Muscle of leg (tissue), 16 donors: ENCODE measurements at places on chromosomes 6 and 20. TPM values are rescaled to one million over a fixed set of nuclear protein-coding genes. Genes with fewer than 3 reads are reported as not detected.

PRSS16 gene
- 0.09 TPM for total RNA-seq

ZSCAN23 gene
- 5.5 TPM for total RNA-seq

SMLR1 gene
- total RNA-seq, result not detected

MUCL3 gene
- not detected for total RNA-seq

TULP1 gene
- 0.80 TPM for total RNA-seq

ZC3H12D gene
- total RNA-seq, result 0.27 TPM

BPIFB4 gene
- total RNA-seq, result 0.09 TPM

TPMT gene
- 4.1 TPM for total RNA-seq

SPATS1 gene
- total RNA-seq, result not detected

DNA sequence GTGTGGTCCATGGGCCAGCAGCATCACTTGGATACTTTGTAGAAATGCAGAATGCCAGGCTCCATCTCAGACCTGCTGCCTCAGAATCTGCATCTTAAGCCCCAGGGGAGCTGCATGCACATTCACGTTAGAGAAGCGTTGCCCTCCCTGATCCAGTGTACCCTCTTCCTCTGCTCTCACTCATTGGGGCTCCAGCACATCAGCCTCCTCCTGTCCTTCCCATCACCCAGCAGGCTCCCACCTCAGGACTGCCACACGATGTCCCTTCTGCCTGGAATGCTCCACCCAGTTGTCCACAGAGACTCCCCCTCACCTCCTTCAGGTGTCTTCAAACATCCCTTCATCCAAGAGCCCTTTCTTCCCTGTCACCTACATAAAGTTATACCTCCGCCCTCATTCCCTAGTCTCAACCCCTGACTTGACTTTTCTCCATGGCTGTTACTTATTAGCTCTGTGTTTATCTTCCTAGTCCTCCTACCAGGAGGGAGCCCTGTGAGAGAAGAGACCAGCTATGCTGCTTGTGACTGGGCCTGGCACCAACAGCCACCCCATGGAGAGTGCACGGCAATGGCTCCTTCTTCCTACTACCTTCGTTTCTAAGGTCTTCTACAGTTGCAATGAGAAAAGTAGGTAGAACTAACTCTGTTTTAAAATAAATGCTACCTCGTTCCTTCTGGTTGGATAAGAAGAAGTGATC, 3.3 kb upstream of the ACSS1 start:
- no peaks in the 10 kb centered on the region for H3K36me3 ChIP-seq
- H3K4me1 ChIP-seq, result peaks cover 23% of the 10 kb centered on the region
- no peak for DNase-seq
- H3K27me3 ChIP-seq, result peaks cover 11% of the 10 kb centered on the region
- no peak overlapping the region for H3K27ac ChIP-seq
- no peak overlapping the region for H3K4me3 ChIP-seq

GRCh38 chr20:40687384-40688128, 1.5 kb downstream of the MAFB start:
- peak; percentile 75 for DNase-seq
- H3K27me3 ChIP-seq, result peaks cover 67% of the 10 kb centered on the region
- peak overlapping the region; percentile 67 for H3K27ac ChIP-seq
- peaks cover 41% of the 10 kb centered on the region for H3K4me1 ChIP-seq
- peak overlapping the region; percentile 68 for H3K4me3 ChIP-seq

DNA sequence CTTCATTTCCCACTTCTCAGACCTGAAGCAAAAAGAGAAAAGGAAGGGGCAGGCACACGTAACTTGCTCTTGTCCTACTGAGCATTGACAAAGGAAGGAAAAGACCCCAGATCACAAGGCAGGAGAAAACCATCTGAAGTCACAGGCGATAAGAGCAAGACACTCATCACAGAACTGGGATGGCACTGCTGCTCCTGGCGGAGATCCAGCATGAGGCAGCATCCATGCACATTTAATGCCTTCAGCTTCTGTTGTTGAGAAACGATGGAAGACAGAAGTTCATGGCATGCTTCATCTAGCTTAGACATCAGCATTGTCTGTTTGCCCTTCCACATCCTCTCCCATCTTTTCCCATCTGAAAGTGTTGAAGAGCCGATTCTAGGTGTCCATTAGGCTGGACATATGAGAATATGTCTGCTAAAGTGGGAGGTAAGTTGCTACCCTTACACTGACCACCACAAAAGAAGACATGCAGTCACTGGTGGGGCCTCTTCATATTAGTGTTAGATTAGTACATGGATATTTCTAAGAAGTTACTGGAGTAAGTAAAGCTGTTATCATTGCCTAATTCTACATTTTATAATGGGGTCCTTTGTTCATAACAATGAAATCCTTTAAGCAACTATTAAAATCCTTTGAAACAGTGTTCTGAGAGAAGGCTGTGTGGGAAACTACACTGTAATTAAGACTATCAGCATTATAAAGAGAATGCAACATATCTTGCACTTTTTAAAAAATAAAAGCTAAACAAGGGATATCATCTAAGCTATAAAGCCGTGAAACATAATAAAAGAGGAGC, 618.5 kb downstream of the C6orf118 start:
- no peak overlapping the region for H3K4me3 ChIP-seq
- no peaks in the 10 kb centered on the region for H3K27me3 ChIP-seq
- H3K36me3 ChIP-seq, result no peaks in the 10 kb centered on the region
- H3K27ac ChIP-seq, result no peak overlapping the region

GRCh38 chr6:102841060-102841459, 1447.6 kb downstream of the GRIK2 start:
- H3K27me3 ChIP-seq, result no peaks in the 10 kb centered on the region
- no peak overlapping the region for H3K27ac ChIP-seq
- DNase-seq, result peak; percentile 73
- no peaks in the 10 kb centered on the region for H3K36me3 ChIP-seq
- H3K4me1 ChIP-seq, result no peaks in the 10 kb centered on the region

DNA sequence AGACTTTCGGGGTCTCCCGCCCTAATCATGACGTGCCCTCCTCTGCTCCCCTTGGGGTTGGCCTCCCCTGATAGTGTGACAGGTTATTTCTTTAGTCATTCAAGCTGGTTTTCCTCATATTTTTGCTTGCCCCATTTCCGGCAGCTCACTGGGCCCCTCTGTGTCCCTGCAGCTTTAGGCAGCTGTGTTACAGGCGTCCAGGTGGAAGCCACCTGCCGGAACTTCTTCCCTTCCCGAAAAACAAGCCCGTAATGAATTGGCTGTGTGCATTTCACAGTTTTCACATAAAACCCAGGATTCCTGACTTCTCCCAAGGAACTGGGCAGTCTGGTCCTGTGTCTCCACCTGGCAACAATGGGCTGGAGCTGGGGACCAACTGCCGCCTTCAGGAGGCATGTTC, 52.6 kb downstream of the EDN3 start:
- peaks cover 7% of the 10 kb centered on the region for H3K4me1 ChIP-seq
- no peak overlapping the region for H3K4me3 ChIP-seq
- no peak for DNase-seq
- H3K27ac ChIP-seq, result no peak overlapping the region
- peaks cover 5% of the 10 kb centered on the region for H3K27me3 ChIP-seq

GRCh38 chr20:22797103-22797502, 212.7 kb upstream of the FOXA2 start:
- H3K27ac ChIP-seq, result peak overlapping the region; percentile 90
- DNase-seq, result peak; percentile 27
- no peaks in the 10 kb centered on the region for H3K36me3 ChIP-seq
- H3K27me3 ChIP-seq, result no peaks in the 10 kb centered on the region
- H3K4me1 ChIP-seq, result peaks cover 42% of the 10 kb centered on the region

DNA sequence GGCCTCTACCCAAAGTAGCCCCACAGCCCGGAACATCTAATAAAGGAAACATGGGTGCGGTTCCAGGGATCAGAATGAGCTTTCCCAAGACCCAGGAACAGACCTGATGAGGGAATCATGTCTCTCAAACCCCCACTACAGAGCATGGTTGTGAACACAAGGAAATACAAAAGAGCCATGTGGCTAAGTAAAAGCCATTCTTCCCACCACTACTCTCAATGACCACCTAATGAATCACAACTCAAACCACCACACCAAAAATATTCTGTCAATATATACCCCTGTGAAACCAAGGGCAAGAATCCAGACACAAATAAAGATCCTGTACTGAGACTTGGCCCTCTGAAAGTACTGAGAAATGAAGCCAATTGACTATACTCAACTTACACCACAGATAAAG, 20.9 kb upstream of the COL21A1 start:
- no peaks in the 10 kb centered on the region for H3K36me3 ChIP-seq
- H3K27me3 ChIP-seq, result no peaks in the 10 kb centered on the region
- no peaks in the 10 kb centered on the region for H3K4me1 ChIP-seq
- DNase-seq, result no peak
- no peak overlapping the region for H3K27ac ChIP-seq

GRCh38 chr20:1897541-1897940, 2.3 kb downstream of the SIRPA start:
- H3K27ac ChIP-seq, result peak overlapping the region; percentile 69
- peaks cover 46% of the 10 kb centered on the region for H3K4me1 ChIP-seq
- no peak overlapping the region for H3K4me3 ChIP-seq
- peaks cover 8% of the 10 kb centered on the region for H3K27me3 ChIP-seq
- peak; percentile 69 for DNase-seq

- peaks cover 31% of the 10 kb centered on the region for H3K36me3 ChIP-seq
- no peaks in the 10 kb centered on the region for H3K27me3 ChIP-seq
- H3K27ac ChIP-seq, result no peak overlapping the region
- no peak overlapping the region for H3K4me3 ChIP-seq
- DNase-seq, result no peak
These were observed 7.5 kb downstream of the TP53TG5 start for GRCh38 chr20:45370571-45371160.

GRCh38 chr6:151962246-151962846, 154.9 kb downstream of the ESR1 start:
- no peak overlapping the region for H3K4me3 ChIP-seq
- H3K27me3 ChIP-seq, result no peaks in the 10 kb centered on the region
- no peak for DNase-seq

DNA sequence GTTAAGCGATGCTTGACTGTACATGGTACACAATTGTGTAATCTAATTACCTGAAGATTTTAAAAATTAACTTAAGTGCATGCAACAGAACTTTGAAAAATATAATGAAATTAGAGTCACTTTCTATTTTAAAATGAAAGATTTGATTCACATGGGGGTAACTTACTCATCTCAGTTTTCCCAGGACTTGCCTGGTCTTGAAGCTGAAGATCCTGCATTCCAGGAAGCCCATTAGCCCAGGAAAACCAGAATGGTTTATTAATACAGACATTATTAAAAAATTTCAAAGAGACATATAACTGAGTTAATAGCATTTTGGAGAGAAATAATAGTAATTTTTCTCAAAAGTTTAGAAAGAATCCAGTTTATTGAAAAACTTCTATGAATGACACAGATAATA, 190.6 kb downstream of the SIM1 start:
- no peak for DNase-seq
- no peak overlapping the region for H3K4me3 ChIP-seq
- H3K4me1 ChIP-seq, result no peaks in the 10 kb centered on the region
- H3K27me3 ChIP-seq, result no peaks in the 10 kb centered on the region
- no peaks in the 10 kb centered on the region for H3K36me3 ChIP-seq

- no peaks in the 10 kb centered on the region for H3K4me1 ChIP-seq
- no peaks in the 10 kb centered on the region for H3K27me3 ChIP-seq
- no peak for DNase-seq
These were observed 179.2 kb downstream of the PKHD1 start for GRCh38 chr6:51908243-51908642.

GRCh38 chr6:75381877-75382633, 97.5 kb upstream of the TMEM30A start:
- H3K27ac ChIP-seq, result peak overlapping the region; percentile 54
- no peaks in the 10 kb centered on the region for H3K36me3 ChIP-seq
- H3K4me3 ChIP-seq, result no peak overlapping the region
- H3K4me1 ChIP-seq, result peaks cover 7% of the 10 kb centered on the region
- peak; percentile 90 for DNase-seq

DNA sequence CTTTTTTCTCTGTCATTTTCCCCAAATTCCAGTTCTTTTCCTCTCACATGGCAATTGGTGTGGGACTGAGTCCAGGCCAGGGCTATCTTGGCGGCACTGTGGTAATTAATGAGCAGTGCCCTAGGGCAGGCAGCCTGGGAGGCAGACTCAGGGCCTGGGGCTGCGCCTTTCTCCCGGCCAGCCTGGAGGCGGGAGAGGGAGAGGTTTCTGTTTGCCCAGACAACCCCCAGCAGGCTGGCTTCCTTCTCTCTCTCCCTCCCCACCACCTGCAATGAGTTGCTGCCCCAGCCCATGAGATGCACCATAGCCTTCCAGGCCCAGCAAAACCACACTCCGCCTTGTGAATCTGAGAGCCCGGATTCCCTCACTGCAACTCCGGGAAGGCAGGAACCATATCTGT, 15.1 kb upstream of the CCDC167 start:
- no peak for DNase-seq
- peaks cover 4% of the 10 kb centered on the region for H3K4me1 ChIP-seq
- peaks cover 55% of the 10 kb centered on the region for H3K27me3 ChIP-seq
- H3K27ac ChIP-seq, result no peak overlapping the region
- no peak overlapping the region for H3K4me3 ChIP-seq

- no peaks in the 10 kb centered on the region for H3K36me3 ChIP-seq
- DNase-seq, result no peak
- no peaks in the 10 kb centered on the region for H3K27me3 ChIP-seq
- no peak overlapping the region for H3K27ac ChIP-seq
- peaks cover 51% of the 10 kb centered on the region for H3K4me1 ChIP-seq
- no peak overlapping the region for H3K4me3 ChIP-seq
These were observed 33.6 kb downstream of the KCNB1 start for GRCh38 chr20:49448917-49449316.

DNA sequence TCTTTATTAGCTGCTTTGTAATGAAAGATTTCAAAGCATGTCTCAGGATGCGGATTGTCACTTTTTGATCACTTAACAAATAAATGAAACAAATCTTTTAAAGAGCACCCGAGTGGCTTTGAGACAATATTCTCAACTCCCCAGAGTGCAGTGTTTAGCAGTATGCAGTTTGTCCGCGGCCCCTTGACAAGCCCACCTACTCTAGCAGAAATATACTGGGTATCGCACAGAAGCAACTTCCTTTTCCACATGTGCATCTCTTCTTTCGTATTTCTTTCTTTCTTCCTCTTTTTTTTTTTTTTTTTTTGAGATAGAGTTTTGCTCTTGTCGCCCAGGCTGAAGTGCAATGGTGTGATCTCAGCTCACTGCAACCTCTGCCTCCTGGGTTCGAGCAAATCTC, 84.5 kb upstream of the FAM184A start:
- no peak for DNase-seq
- H3K36me3 ChIP-seq, result no peaks in the 10 kb centered on the region
- H3K27me3 ChIP-seq, result peaks cover 3% of the 10 kb centered on the region
- H3K4me1 ChIP-seq, result peaks cover 8% of the 10 kb centered on the region

DNA sequence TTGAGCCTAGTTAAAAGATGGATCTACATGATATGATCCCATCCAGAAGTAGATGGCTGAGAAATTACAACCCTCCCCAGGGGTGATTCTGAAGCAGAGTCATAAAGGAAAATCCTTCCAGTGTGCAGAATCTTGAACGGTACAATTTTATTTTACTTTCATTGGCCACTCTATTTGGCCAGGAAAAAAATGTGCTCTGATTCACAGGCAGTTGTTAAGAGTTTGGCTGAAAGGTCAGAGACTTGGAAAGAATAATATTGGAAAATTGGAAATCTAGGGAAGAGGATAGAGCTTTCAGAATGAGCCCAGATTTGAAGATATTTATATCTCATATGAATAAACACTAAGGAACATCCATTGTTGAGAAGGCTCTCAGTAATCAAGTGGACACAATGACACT, 1299.3 kb upstream of the GJE1 start:
- peak; percentile 95 for DNase-seq
- H3K4me1 ChIP-seq, result no peaks in the 10 kb centered on the region
- H3K36me3 ChIP-seq, result no peaks in the 10 kb centered on the region
- peak overlapping the region; percentile 22 for H3K27ac ChIP-seq
